ENCODE measurements at places on chromosomes 12 and 14. TPM values are rescaled to one million over a fixed set of nuclear protein-coding genes. Genes with fewer than 3 reads are reported as not detected.

Gene ATG14
- total RNA-seq = 9.1 TPM

Gene CLEC2B
- total RNA-seq = 10.1 TPM

Gene DPPA3
- total RNA-seq = not detected

Gene KRT80
- 15.5 TPM for total RNA-seq

Gene P2RX7
- 7.7 TPM for total RNA-seq

Gene TAC3
- 0.52 TPM for total RNA-seq

Gene MYH7
- 0.12 TPM for total RNA-seq

- DNase-seq = no peak
Observed at GRCh38 chr12:58521796-58522195, 398.5 kb downstream of the LRIG3 start.

GRCh38 chr14:88348546-88348945 is 25.5 kb upstream of the KCNK10 start:
- DNase-seq = no peak

GRCh38 chr14:65776193-65776852 is 363.8 kb downstream of the FUT8 start:
- no peak for DNase-seq

- DNase-seq = no peak
Observed at GRCh38 chr14:101027291-101027690, 123.8 kb upstream of the RTL1 start.

- DNase-seq = peak; percentile 37
Observed at GRCh38 chr12:102824218-102824835, 92.7 kb downstream of the PAH start.

GRCh38 chr14:61602003-61602732 is 93.1 kb upstream of the HIF1A start:
- DNase-seq = no peak

GRCh38 chr14:85943192-85943591 is 413.2 kb downstream of the FLRT2 start:
- DNase-seq = no peak

GRCh38 chr14:62436261-62436660 is 609.0 kb downstream of the KCNH5 start:
- DNase-seq = peak; percentile 39

- DNase-seq = no peak
Observed at GRCh38 chr12:82627799-82628198, 58.9 kb upstream of the TMTC2 start.

GRCh38 chr14:53108292-53109104 is 44.6 kb downstream of the DDHD1 start:
- DNase-seq = no peak

- DNase-seq = no peak
Observed at GRCh38 chr12:110229409-110229808, 51.6 kb upstream of the ATP2A2 start.

DNA sequence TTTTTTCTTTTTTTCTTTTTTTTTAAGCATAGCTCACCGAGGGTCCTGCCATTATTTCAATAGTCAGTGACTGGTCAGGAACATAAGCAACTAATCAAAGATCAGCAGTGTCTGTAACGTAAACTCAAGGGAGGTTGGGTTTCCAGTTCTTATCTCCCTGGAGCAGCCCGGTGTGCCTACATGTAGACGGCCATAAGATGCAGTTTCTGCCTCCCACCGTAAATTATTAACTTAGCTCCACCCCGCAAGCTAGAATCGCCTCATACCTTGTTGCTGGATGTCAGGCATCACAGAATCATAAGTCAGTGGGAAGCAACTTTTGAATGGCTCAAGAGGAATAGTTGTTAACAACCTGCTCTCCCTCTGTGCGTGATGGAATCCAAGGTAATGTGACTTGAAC is at the start of gene MYO1H:
Gene MYO1H, plus strand, starts transcription at position 312 of the 400 bp plus-strand sequence. Its CDS starts 61 bp downstream, at position 373.
- no peak for DNase-seq

- no peak for DNase-seq
Observed at GRCh38 chr12:122990561-122990960, 10.1 kb downstream of the ARL6IP4 start.

DNA sequence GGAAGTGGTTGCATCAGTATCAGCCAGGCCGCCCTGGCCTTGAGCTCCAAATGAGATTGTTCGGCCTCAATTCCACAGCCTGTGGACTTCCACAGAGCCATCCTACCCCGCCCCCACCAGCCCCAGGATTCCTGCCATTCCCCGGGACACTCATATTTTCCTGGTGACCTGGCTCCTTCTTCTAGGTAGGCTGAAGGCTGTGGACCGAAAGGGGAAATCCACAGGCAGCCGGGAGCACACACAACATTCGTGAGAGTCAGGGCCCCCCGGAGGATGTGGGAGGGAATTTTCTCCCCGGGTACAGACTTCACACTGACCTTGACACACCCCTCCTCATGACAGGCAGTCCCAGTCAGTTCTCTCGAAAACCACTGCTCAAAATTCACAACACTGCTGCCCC is 39.9 kb downstream of the RIN3 start:
- no peak for DNase-seq

DNA sequence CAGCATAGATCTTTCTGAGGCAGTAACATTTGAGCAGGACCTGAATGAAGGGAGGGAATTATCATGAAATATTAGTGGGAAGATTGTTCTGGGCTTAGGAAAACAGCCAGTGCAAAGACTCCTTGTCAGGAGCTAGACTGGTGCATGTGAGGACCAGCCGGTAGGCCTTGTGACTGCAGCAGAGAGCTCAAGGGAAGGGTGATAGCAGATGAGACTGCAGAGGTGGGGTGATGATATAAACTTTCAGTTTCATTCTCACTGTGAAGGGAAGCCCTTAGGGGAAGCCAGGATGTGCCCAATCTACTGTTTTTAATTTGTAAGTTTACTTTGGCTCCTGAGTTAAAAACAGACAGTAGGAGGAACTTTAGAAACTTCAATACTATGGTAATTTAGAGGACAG is 12.4 kb downstream of the IL22 start:
- peak; percentile 25 for DNase-seq

DNA sequence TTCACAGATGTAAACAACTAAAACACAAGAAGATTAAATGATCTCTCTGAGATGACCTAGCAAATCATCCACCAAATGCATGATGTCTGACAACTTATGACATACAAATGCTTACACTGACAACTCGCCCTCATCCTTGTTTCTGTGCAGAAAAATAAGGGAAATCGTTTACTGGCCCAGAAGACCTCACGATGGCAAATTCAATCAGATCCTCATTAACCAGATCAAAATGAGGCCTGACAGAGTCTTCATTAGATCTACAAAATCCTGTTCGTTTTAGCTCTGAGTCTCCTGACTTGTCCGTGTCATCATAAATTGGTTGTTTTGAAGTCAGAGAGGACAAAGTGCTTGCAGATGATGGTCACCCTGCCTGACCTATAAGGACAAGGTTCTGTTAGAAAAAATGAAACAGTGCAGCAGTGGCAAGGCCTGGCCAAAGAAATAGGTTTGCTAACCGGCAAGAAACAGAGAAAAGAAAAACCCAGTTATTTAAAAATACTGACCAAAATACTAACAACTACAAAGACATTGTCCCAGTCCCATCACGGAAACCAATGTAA is 109.5 kb downstream of the BTG1 start:
- no peak for DNase-seq

DNA sequence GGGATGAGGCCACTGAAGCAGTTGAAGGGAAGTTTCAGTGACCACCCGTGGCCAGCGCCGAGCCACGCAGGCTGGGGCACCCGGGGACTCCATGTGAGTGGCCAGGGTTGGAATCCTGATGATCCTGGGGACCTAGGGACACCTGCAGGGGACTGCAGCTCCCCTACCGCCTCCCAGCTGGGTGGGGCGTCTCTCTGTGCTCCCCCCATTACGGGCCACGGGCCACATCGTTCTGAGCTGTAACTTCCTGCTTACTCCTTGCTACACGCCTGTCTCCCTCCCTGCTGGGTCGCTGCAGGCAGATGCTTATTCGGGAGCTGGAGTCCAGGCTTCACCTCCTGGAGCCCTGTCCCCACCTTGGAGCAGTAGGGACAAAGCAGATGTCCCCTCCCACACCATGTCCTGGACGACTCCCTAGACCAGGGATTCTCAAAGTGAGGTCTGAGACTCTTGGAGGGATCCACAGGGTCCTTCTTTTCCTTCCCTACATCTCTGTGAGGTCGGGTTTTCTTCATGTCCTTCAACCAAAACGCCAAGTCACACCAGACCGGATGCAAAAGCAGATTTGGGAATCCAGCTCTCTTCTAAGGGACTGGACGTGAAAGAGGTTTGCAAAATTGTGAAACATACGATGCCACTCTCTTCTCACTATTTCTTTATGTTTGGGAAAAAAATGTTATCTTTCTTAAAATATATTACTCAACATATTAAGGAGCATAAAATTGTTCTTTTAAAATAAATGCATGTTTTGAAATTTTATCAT is 85.9 kb upstream of the NCOR2 start:
- DNase-seq = no peak

DNA sequence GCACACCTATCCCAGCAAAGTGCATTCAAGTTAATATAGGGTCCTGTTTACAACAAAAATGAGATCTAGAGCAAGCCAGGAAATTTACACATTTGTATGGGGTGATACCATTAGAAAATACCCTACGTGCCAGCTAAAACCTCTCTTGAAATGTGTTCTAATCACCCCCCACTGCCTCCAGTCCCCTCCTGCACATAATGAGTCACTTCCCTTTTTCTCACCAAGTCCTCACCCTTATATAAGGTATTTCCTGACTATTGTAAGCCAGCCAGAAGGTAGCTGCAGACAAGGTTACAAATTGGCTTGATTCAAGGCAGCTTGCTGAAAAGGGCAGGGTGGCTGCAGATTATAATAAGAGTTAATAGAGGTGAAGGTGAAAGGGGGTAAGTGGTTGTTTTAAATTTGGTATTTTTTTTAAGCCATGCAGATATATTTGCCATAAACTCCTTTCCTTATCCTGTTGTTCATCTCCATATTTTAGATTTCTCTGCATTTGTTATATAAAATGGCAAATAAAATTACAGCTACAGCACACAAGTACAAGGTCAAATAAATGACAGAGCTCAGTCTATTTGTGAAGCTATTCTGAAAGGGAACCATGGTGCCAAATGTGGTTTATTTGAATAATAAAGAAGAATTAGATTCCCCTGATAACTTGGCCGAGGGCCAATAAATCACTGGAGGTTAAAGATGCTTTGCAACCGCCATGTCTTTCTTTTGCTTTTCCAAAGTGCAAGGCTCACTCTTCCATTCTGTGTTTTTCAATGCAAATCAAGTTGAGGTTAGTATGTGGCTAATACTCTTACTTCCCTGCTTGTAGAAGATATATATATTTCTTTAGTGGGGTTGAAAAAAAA is 385.9 kb downstream of the EGLN3 start:
- no peak for DNase-seq

DNA sequence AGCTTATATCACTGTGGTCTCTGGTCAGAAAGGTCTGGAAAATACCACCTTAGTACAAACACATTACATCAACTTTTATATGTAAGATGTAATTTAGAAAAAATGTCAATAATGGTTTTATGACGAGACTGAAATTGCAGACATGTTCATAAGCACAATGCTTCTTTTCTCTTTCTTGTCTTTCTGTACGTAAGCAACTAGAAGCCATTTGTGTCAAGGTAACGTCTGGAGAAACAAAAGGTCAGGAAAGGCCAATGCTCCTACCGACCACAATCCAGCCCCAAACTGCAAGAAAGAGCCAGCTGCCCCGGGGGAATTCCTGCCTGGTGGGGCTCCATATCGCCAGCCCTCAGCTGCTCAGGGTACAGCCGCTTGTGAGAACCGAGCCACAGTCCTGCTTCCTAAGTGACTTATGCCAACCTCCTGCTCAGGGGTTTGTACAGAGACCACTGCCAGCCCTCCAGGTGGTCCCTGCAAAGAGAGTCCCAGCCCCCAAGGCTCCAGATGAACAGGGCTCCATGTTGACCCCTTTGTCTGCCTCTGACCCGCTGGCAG is 6.3 kb downstream of the ZNF839 start:
- DNase-seq = no peak

DNA sequence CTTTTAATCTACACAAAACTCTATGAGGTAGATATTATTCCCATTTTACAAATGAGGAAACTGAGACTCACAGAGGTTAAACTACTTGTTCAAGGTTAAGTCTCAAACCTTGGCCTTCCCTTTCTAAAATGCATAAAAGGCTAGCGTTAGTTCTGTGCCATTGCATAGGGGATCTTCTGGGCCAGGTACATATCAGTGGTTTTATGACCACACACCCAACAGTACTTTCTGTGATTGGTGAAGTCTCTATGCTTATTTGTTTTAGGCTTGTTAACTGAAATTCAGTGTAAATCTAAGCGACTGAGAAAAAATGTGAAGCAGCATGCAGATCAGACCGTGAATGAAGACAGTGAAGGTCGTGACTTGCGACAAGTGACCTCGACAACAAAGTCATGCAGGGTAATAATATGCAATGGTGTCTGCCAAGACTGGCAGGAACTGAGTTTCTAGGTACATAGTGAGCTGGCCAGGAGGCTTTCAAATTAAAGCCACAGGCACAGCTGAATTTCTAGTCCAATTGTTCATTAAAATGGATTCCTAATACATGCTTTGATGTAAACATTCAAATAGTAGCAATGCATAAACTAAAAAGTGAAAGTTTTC is 38.8 kb upstream of the GAS2L3 start:
- no peak for DNase-seq

DNA sequence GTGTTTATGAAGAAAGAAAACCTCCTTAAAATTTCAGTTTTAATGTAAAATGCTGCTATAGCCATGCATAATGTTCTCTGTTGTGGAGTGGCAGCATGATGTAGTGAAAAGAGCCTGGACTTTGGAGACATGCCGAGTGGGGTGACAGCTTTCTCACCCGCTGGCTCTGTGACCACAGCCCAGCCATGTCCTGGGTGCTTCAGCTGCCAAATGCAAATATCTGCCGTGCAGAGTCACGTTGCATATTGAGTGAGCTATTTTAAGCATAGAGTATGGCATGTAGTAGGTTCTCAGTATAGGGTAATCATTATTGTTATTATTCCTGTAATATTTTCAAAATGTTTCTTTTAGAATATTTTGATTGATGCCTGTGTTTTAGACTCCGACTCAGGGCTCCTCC is 15.5 kb upstream of the TCTN2 start:
- DNase-seq = no peak

- no peak for DNase-seq
Observed at GRCh38 chr12:130920119-130920703, 33.5 kb upstream of the ADGRD1 start.

DNA sequence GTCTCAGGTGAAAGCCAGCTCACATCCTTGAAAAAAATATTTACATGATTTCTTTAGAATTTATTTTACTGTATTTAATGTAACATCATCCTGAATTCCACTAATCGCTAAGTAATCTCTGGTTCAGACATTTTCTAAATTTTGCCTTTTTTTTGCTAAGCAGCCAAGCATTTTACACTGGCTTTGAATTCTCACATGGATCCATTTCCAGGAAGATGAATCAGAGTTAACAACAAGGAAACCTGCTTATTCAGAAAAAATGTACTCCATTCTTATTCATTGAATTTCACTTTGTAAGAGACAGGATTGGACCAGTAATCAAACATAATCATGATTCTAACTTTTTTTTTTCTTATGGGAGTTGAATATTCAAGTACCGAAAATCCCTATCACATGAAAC is 1785.1 kb upstream of the FLRT2 start:
- no peak for DNase-seq

GRCh38 chr12:78403136-78403535 is 461.4 kb upstream of the SYT1 start:
- DNase-seq = no peak

All from mucosa of gallbladder (tissue), 1 donor.